ENCODE measurements at places on chromosomes 12 and 14.
A peak's percentile ranks its signal among the peaks of the same experiment; 100 is the strongest.

- no peak for DNase-seq
Observed at GRCh38 chr12:88450136-88450535, 130.1 kb downstream of the KITLG start.

GRCh38 chr12:107912421-107913004 is 138.0 kb downstream of the ASCL4 start:
- peak; percentile 19 for DNase-seq

DNA sequence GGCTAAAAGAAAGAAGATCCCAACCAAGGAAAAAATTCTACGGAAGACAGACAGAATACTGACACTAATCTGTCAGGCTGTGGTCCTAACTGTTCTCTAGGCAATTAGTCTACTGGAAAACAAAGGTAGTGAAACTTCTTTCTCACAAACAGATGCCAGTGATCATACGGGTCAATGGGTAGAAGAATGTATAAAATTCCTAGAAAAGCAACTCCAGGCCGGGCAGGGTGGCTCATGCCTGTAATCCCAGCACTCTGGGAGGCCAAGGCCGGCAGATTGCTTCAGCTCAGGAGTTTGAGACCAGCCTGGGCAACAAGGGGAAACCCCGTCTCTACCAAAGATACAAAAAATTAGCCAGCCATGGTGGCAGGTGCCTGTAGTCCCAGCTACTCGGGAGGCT is 64.8 kb downstream of the HECTD4 start:
- DNase-seq = no peak

- no peak for DNase-seq
Observed at GRCh38 chr14:105303949-105304348, 3.1 kb upstream of the BRF1 start.

GRCh38 chr14:95535226-95536021 is 574 bp downstream of the GLRX5 start:
- no peak for DNase-seq

DNA sequence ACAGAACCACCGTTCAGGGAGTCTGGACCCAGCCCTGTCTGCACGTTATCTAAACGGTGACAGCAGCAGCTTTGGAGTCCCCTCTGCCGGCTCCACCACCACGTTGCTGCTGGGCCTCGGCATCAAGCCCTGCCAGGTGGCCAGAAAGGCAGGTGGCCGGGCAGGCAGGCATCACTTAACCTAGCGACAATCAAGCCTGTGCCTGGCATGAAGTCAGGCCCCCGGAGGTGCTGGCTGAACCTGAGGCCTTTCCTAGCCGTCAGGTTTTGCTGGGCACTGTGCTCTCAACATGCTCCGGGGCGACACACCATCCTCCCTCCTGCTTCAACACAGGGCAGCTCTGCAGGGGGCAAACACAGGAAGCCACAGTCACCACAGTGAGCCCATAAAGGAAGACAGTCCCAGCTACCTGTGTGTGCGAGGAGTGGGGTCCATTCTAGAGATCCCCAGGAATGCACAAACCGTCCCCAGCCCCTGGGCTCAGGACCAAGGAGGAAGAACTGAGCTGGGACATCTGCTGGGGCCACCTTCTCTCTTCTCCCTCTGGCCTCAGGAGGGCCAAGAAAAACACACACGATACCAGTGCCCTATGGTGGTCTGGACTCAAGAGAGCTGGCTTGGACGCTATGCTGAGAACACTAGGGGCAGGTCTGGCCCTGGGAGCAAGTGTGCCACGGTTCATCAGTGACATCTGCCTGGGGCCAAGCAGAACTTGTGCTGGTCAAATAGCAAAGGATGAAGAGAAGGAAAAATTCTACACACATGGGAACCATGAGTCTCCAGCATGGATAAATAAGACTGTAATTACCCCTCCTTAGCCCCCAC is 44.7 kb downstream of the CCDC88C start:
- DNase-seq = no peak

GRCh38 chr12:44377443-44378187 is 498.5 kb downstream of the NELL2 start:
- DNase-seq = no peak

DNA sequence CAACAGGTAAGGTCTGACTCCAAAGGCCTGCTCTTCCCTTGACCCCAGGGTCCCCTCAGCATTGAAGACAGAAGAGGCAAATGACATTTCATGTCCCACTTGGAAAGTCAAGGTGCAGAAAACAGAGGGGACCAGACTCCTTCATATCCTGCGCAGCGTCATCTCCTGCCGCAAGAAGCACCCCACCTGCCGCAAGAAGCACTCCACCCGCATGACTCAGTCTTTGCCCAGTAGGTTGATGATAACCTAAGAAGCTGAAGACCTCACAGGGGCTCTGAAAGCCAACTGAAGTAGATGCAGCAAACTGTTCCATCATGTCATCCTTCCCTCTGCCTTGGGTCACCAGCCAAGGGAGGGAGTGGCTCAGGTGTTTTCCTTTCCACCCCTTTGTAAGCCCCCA is 11.6 kb upstream of the SMUG1 start:
- no peak for DNase-seq

- DNase-seq = no peak
Observed at GRCh38 chr12:67797185-67797741, 148.7 kb downstream of the DYRK2 start.

DNA sequence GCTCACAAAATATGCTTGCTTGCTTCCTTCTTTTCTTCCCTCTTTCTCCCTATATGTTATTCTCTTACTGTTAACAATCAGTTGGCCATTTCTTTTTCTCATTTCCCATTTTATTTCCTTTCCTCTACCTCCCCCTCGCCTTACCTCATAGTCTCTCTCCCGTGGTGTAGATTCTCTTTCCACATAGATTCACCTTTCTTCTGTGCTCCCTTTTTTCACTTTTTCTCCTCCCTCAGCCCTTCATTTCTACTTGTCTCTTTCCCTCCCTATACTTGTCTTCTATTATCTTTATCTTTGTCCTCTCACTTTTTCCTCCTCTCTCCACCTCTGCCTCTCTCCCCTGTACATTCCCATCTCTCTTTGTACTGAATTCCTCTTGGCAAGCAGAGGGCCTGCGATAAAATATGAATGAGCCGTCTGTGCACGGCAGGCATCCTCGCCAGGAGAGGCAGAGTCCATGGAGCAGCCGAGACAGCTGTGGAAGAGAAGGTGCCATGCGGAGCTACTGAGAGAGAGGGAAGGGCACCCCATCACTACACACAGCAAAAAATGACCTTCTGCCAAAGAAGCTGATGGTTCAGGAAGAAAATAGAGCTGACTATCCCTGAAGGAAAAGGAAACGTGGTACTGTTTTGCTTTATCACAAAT is 12.1 kb downstream of the C14orf93 start:
- DNase-seq = no peak

DNA sequence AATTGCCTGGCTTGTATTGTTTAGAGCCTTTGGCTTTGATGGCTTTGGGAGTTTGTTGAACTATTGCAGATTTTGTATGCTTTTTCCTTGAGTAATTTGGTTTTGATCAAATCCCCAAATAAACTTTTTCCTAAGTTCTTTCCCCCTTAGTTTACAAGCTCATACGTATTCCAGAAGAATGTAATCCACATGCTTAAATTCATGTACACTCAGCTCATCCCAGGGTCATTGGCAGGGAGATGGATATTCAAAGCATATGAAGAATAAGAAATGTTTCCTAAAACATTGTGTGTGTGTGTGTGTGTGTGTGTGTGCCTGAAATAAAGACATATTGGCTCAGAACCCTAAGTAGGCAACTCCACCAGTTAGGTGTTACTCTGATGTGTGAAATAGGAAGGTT is 89.4 kb downstream of the TMEM30B start:
- no peak for DNase-seq

- DNase-seq = no peak
Observed at GRCh38 chr14:24677956-24678355, 44.0 kb upstream of the GZMB start.

- DNase-seq = peak; percentile 12
Observed at GRCh38 chr12:46342562-46343033, 30.0 kb downstream of the SLC38A2 start.

GRCh38 chr12:101287357-101287756 is 7.5 kb downstream of the UTP20 start:
- no peak for DNase-seq

DNA sequence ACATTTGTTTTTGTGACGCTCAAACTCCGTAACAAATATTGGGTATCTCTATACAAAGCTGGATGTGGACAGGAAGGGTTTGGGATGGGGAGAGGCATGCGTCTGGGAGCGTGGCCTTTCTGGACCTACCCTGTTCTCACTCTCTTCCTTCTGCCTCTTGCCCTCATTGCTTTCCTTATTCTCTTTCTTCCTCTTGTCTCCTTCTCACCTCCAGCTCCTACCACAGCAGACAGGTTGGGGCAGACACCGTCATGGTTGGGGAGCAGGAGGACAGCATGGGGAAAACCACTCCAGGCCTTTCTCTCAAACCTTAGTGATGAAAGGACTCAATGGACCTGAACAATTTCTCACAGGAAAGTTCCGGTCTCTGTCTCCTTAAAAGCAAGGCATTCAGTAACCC is 465.3 kb downstream of the RAD51B start:
- DNase-seq = no peak

- DNase-seq = no peak
Observed at GRCh38 chr14:99194136-99194535, 77.9 kb downstream of the BCL11B start.

DNA sequence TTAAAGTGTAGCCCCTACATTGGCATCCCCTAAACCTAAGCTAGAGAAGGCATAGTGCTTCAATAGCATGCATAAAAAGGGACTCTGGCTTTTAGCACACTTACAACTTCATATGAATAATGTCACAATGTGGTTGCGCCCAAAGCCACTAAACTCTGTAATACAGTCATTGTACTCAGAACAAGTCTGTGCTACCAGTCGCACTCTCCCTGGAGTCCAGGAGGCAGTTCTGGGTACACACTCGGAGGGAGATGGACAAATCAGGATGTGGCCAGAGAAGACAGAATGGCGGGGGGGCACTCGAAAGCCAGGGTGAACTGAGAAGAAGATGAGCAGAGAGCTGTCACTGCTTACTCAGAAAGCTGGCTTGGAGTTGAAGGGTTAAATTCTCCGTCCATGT is 10.6 kb downstream of the SAMD4A start:
- no peak for DNase-seq

GRCh38 chr12:13135371-13136178 is 32.1 kb upstream of the GSG1 start:
- DNase-seq = no peak

GRCh38 chr14:93343797-93344196 is 3.2 kb upstream of the COX8C start:
- no peak for DNase-seq

GRCh38 chr12:55818140-55818728 is 393 bp downstream of the ORMDL2 start:
- DNase-seq = no peak

DNA sequence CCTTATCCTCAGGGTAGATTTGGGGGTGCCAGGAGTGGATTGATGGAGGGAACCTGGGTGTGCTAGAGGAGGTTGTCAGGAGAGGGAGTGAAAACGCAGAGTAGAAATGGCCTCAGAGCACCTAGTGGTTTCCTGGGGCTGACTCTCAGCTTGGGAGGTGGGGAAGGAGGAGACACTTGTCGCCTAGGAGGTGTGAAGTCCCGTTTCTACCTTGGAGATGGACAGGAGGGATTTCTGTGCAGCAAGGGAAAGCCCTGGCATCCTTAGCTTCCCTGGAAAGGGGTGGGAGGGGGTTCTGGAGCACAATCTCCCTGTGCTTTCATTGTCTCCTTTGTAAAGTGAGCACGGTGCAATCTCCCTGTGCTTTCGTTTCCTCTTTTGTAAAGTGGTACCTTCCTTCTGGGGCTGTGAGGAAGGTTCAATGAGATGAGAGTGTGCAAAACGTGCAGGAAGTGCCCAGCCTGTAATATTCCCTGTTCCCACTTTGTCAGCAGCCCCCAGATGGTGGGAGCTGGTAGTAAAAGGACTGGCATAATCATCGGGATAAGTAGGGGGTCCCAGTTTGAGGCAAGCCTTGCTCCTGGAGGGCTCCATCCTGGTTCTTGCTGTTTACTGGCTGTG is 1.6 kb downstream of the OAS3 start:
- DNase-seq = no peak

GRCh38 chr12:23473071-23473470 is 476.4 kb downstream of the SOX5 start:
- DNase-seq = no peak

DNA sequence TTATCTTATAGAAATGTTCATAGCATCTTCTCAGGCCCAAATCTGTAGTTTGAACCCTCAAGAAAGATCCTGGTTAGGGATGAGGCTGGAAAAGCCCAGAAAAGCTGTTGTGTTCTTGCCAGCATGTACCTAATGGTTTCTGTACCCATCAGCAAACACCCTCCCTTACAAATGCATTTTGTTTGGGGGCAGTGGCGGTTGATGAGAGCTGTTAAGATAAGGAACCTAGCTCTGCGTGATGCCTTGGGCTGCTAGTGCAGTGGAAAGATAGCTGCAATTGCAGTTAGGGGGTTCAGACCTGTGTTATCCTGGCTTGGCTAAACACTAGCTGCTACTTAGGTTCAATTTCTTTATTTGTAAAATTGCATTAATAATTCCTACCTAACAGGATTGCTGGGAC is 3.6 kb downstream of the TPH2 start:
- DNase-seq = no peak

DNA sequence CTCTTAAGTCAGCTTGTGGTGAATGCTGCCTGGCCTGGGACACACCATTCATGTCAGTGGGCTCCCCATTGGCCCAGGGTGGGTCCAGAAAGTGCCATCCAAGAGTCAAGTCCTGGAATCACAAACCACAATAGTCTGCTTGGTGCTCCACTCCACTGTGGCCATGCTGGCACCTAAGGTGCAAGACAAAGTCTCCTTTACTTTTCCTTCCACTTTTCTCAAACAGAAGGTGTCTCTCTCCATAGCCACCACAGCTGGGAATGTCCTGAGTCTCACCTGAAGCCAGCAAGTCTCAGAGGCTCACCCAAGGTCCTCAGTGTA is 9.0 kb downstream of the RDH16 start:
- no peak for DNase-seq

GRCh38 chr12:56162468-56163290 is 4.5 kb downstream of the MYL6 start:
- DNase-seq = no peak

- DNase-seq = no peak
Observed at GRCh38 chr12:4202487-4202886, 71.1 kb upstream of the CCND2 start.

- no peak for DNase-seq
Observed at GRCh38 chr12:117900561-117900960, 68.2 kb downstream of the KSR2 start.

- no peak for DNase-seq
Observed at GRCh38 chr14:90508036-90508435, 111.2 kb downstream of the CALM1 start.

DNA sequence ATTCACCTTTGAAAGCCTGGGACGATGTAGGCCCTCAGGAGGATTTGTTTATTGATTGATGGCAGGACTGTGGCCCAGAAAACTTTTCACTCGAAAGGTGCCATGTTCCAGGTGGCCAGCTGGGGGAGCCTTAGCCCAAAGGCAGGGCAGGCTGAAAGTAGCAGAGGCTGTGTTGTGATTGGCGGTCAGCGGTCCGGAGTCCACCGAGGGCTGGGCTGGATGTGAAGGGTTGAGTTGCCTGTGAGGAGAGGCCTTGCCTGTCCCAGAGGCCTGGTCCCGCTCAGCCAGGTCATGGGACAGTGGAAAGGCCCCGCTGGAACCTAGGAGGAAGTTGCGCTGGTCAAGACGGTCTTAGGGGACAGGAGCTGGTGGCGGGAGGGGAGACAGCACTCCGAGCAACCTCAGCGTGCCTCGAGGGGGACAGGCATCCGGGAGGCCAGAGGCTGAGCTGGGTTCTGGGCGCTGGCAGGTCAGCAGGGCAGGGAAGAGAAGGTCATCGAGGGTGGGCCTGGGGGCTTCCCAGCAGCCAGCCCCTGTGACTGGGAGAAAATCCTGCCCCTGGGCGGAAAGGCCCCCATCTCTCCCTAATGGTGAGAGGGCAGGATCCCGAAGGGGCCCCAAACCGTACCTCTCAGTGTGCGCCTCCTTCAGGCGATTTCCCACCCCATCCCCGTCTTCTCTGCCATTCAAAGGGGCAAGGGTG is 26.3 kb downstream of the CMA1 start:
- peak; percentile 12 for DNase-seq

Data from activated gamma-delta T cell treated with anti-CD3 and anti-CD28 coated beads, Interleukin-2, amount 50 U/mL, for 16 hours (primary cell).